ENCODE measurements at places on chromosomes 3 and 15.

GRCh38 chr3:43246976-43247375 is 39.4 kb upstream of the SNRK start:
- no peak for DNase-seq

GRCh38 chr15:47719730-47720129 is 2.4 kb downstream of the SEMA6D start:
- DNase-seq = no peak

DNA sequence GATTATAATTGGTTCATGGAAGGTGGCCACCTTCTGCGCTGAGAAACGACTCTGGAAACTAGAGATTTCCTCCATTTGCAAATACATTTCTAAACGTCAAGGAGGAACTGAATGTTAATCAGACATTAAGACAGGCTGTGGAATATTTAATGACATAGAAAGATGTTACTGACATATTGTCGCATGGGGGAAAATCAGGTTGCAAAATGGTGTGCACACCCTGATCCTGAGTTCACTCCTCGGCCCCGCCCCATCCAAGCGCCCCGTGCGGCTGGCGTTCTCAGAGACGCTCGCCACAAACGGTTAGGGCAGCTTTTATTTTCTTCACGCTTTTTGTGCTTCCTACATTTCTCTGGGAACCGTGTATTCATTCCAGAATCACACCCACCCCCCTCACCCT is 10.7 kb downstream of the H1-8 start:
- DNase-seq = no peak

DNA sequence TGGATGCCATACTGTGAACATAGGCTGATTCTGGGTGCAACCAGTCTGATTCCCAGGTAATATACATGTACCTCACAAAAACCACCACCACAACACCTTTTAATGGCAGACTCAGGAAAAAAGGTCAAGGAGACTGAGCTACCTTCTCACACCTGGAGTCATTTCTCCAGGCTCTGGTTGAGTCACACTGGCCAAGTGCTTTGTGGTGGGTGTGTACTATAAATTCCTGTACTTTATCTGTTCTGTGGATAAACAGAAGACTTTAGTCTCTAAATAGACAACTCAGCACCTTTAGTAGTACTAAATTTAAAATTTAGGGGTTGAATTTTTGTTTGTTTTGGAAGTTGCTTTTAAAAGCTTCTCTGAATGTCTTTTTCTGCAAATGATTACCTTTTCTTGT is 46.7 kb downstream of the TOP2B start:
- no peak for DNase-seq

- DNase-seq = peak; percentile 7
These were observed 176.0 kb upstream of the BCHE start for GRCh38 chr3:166013073-166013679.

DNA sequence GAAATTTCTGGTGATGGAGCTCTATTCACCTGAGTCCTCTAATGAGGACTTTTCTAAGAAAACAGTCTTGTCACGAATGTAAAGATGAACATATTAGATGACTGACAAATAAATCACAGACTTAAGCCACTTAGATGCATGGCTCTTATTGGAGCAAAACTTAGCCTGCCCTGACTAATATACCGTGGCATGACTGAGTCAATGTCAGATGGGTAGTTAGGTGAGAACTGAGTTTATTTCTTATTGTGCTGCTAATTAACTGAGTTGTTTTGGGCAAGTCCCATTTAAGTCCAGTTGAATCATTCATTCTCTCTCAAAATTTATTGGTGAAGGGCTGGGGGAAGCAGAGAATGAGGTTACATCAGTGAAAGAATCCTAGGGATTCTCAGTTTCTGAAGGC is 459.8 kb downstream of the MCTP2 start:
- no peak for DNase-seq

DNA sequence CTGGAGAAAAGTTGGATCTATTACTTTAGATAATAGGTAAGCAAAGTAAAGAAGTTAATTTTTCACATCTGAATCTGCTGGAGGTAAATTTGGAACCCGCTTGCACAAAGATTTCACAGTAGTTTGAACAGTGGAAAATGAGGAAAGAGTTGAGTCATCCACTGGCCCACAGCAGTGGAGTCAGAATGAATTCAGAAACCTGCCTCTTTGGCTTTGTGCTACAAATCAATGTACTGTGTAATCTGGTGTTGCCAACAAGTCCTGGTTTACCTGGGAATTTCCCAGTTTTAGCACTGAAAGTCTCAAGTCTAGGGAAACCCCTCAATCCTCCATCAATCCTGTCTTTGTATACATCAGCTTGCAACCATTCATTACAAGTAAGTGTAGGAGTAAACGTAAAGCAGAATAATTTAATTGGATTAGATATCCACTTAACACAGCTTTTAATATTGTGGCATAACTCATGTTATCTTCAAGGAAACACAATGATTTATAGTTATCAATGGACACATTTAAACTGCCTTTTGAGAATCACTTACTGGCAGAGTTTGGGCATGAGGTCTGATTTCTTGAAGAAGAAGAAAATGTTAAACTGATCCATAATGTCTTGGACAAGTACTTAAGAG is 100.6 kb downstream of the DCLK3 start:
- DNase-seq = no peak

- no peak for DNase-seq
These were observed 240.7 kb downstream of the LPP start for GRCh38 chr3:188394623-188395022.

DNA sequence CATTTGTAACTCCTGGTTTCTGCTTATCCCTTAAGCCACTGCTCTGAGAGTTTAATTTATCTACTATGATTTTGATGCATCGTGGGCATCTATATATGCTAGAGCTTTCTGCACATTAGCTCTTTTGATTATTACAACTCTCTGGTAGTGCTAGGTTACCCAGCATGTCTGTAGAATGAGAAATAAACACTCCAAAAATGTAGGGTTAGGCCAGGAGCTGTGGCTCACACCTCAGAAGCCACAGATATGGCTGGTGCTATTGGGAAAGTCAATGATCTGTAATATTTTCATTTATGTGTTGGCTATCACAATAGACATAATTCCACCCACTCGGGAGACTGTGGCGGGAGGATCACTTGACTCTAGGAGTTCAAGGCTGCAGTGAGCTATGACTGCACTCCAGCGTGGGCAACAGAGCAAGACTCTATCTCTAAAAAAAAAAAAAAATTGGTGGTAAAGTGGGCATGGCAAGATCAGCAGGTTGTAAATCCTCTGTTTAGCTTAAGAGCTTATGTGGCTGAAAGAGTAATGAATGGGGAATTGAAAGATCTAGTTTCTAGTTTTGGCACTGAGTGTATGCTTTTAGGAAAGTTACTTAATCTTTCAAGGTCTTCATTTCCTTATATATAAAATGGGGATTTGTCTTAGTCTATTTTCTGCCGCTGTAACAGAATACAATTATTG is 6.3 kb downstream of the TIGIT start:
- DNase-seq = no peak

- DNase-seq = no peak
These were observed 654.6 kb upstream of the LMCD1 start for GRCh38 chr3:7847021-7847420.

DNA sequence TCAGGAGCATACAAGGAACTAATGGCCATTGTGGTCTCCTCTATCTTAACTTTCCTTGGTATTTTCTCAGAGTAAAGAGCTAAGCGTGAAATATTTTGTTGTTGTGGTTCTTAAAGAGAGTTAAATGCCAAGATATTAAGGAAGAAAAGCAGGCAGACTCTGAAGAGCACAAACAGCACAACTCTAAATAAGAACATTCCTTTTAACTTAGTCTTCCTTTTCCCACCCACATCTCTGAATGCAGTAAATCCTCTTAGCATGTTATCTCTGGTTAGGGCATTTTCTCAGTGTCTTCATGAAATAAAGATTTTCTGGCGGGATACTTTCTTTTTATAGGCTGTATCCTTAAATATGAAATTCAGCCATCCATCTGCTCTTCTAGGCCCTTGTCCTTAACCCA is 1.5 kb downstream of the GPR87 start:
- no peak for DNase-seq
